HT1080 (cell line): ENCODE measurements at places on chromosomes 3 and 15. TPM values are rescaled to one million over a fixed set of nuclear protein-coding genes. Genes with fewer than 3 reads are reported as not detected.
A peak's percentile ranks its signal among the peaks of the same experiment; 100 is the strongest.

DNA sequence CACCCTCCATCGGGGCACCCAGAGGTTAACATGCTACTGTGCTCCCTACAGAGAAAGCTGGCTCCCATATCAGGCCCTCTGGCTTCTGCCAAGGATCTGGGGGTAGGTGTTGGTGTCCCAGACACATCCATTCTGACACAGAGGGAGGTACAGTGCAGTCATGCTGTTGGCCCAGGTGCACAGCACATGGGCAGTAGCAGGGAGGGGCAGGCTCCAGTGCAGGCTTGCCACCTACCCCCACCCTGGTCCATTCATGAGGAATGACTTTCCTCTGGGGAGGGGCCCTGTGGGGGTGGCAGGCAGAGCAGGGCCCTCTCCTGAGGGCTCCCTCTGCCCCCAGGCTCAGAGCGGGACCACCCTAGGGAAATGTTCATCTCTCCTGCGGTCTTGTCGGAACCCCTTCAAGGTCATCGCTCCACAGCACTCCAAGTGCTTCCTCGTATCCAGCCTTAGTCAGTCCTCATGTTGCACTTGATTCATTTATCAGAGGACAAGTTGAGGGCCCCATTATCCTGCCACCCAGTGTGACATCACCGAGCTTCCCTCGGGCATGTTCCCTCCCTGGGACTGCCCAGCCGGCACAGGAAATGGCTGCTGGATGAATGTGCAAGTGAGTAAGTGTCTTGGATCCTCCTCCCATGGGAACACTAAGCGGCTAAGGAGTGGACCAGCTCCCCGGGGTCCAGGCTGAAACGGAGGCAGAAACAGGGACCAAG lies 10.0 kb downstream of the DUSP7 start:
- peak; percentile 97 for DNase-seq

DNA sequence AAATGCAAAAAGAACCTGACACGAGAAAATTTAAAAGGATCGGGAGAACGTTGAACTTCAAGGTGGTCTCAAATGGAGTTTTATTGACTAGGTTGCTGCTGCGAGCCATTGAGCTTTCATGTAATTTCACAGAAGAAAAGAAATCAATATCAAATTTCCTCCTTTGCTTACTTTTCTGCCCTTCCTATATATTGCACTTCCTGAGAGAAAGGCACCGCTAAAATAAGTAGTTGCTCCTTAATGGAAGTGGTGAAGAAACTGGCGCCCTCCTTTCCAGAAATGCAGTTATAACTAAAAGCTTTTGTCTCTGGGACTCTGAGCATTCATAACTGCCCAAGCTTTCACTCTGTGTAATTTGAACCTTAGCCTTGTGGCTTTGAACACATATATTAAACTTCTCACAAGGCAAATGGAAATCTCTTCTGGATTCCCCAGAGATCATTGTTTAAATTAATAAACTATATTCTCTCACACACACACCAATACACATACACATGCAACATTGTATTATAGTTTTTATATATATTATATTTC lies 13.4 kb downstream of the EID1 start:
- DNase-seq, result no peak

- DNase-seq, result no peak
Observed at GRCh38 chr15:57720867-57721266, 14.4 kb downstream of the POLR2M start.

GRCh38 chr3:182671942-182672341 lies 121.4 kb upstream of the ATP11B start:
- peak; percentile 49 for DNase-seq

GRCh38 chr3:172550347-172550943 lies 27.2 kb upstream of the TNFSF10 start:
- peak; percentile 92 for DNase-seq

DNA sequence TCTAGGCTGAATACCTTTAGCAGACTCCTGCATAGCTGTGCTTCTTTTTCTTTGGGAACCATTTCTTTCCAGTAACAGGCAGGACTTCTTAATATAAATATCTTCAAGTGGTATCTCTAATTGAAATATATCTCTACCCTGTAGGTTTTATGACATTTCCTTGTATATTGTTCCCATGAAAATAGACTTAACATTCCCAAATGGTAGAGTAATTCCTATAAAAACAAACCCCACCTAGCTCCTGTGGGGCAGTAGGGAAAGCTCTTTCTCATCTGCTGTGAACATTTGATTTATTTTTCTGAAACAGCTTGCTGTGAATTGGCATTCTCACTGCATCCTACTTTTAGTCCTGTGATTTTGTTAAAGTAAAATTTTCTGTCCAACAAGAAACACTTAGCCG lies 20.8 kb downstream of the SELENOT start:
- no peak for DNase-seq

- no peak for DNase-seq
Observed at GRCh38 chr3:41202075-41202833, 2.9 kb downstream of the CTNNB1 start.

DNA sequence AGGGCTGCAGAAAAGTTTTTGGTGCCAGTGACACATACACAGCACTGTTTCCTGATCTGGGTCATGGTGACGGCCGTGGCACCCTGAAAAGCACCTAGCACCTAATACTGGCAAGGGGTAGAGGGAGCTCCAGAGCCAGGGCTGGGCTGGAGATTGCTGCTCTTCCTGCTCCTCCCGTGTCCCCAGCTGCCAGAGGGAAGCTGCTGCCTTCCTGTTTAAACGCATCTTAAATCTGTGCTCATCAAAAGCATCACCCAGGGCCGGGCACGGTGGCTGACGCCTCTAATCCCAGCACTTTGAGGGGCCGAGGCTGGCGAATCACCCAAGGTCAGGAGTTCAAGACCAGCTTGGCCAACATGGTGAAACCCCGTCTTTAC lies 156.7 kb upstream of the MEF2A start:
- DNase-seq, result peak; percentile 72

DNA sequence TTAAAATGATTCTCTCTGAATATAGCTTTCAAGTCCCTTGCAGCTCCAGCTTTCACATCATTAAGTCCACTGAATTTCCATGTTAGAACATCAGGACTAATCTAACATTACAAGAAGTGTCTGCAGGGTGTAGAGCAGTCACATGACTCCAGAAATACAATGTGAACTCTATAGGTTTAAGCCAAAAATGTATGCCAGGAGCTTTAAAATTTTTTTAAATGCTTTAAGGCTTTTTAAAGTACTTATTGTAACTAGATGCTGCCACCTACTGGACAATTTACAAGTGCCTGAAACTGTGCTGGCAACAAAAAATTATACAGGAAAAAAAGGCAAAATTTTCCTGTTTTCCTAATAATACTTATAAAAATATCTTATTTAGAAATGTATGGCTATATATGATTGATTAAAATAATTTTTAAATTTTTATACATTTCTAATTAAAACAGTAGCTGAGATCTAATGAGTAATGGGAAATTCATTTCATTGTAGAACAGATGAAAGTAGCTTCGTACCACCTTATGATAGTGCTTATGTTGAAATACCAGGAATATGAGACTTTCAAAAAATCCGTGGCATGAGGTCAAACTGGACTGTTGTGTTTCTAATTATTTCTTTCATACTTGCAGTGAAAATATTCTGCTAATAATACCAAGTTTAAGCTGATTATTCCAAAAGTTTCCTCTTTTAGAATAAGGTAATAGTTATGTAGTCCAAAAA lies 25.7 kb downstream of the FSIP1 start:
- peak; percentile 52 for DNase-seq

DNA sequence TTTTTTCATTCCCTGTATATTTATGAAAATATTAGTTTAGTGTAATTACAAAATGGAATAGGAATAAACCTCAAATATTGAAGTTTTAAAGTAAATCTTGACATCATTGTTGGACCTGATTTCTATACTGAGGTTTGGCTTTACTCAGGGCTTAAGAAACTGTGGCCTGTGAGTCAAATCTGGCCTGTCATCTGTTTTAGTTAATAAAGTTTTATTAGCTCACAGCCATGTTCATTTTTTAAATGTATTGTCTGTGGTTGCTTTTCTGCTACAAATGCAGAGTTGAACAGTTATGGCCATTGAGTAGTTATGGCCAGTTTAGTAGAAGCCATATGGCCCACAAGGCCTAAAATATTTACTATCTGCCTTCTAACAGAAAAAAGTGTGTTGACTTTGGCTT lies 80.7 kb downstream of the DIPK2A start:
- DNase-seq, result no peak

DNA sequence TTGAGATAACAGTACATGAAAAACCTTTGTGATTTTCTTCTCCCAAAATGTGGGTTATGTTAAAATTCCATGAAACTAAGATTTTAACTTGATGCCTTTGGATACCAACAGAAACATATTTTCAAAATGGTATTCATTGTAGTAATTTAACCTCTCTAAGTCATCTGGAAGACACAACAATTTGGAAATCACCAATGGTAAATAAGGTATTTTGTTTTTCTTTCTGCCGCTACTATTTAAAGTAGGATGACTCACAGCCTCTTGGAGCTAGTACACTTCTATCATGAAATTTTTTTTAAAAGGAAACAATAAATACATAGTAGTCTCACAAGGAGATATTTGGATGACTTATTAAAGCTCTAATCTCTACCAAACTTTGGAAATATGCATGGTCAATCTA lies 291.6 kb upstream of the VEPH1 start:
- peak; percentile 30 for DNase-seq

DNA sequence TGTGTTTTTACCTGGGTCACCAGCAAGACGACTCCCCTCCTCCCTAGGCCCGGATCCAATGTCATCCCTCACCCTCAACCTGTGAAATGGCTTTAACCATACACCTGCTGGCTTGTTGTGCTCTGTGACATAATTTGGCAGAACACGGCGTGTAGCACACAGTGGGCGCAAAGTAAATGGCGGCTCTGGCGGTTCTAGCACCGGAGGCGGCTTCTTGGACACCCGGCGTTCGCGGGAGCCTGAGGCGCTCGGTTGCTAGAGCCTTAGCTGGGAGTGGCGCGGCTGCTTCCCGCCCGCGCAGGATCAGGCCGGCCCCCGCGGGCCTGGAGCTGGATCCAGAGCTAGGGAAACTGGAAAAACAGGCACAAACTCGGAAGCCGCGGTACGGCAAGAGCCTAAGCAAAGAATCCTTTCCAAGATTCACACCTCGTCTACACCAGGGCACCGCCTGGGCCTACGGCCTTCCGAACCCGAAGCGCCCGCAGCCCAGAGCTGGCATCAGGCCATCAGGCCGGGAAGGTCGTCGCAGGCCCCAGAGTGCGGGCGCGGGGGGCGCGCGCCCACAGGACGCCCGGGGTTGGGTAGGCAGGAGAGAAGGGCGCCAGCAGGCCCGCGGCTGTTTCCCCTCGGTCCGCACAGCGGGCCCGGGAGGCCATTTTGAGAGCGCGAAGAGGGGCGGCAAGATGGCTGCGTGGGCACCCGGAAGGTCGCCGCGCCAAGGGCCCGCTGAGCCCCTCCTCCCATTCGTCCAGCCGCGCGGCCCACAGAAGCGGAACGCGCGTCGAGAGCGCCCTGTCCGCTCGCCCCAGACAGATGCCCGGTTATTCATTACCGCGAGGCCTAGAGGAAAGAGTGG lies 43.9 kb upstream of the POLG start:
- DNase-seq, result no peak

GRCh38 chr3:182303169-182303568 lies 490.1 kb upstream of the ATP11B start:
- peak; percentile 43 for DNase-seq

SPINT1 gene
- 0.35 and 0.63 TPM in 2 replicates for total RNA-seq

FEZF2 gene
- not detected in 2 replicates for total RNA-seq

TP63 gene
- total RNA-seq, result 0.06 and 0.27 TPM in 2 replicates

HRG gene
- total RNA-seq, result 0.05 TPM in 1 of 2 replicates, not detected in the other

SNAP23 gene
- total RNA-seq, result 48.3 and 53.4 TPM in 2 replicates
